Hematopoietic multipotent progenitor cell treated with erythropoietin and hydrocortisone succinate and interleukin-3 and kit ligand, for 8 days (in vitro differentiated cells): ENCODE measurements at places on chromosomes 12 and 14.

DNA sequence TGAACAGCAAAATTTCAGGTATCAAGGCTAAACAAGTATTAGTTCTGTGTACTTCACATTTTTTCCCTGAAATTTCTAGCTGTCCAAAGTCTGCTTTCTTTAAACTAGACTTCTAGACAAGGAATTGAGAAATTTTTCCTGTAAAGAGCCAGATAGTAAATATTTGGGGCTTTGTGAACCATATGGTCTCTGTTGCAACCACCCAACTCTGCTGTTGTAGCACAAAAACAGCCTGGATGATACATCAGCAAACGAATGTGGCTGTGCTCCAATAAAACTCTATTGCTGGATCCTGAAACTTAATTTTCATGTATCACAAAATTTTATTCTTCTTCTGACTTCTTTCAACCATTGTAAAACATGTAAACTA lies 96.0 kb upstream of the SLC38A4 start:
- no peak for DNase-seq

- no peak for DNase-seq
Observed at GRCh38 chr14:102945346-102946130, 23.1 kb downstream of the AMN start.

DNA sequence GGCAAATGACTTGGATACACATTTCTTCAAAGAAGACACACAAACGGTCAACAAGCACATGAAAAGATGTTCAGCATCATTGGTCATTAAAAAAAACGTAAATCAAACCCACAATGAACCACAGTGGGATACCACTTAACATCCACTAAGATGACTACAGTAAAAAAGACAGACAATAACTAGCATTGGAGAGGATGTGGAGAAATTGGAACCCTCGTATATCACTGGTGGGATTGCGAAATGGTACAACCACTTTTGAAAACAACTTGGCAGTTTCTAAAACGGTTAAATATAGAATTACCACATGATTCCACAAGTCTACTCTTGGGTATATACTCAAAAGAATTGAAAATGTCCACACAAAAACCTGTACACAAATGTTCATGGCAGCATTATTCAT lies 25.2 kb upstream of the PPFIBP1 start:
- DNase-seq = no peak

DNA sequence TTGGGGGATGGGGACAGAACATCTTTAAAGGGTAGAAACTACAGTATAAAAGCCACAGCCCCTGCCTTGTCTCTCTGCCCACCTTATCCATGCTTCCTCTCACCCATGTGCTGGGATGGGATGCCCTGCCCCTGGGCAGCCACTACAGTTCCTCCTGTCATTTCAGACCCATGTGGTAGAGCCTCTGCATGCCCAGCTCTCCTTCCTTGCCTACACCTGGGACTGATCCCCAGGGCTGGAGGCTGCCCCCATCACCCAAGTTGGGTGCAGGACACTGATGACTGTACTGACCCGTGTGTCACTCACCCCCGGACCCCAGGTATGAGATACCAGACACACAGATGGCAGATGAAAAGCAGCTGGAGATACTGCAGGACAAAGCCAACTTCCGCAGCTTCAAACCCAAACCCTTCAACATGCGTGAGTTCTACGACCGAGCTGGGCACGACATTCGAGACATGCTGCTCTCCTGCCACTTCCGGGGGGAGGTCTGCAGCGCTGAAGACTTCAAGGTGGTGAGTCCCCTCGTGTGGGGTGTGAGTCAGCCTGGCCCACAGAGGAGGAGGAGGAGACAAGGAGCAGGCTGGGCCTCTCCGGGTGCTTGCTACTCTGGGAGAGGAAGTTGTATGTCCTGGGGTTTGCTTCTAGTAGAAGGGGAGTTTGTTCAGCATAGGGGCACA lies 2.2 kb downstream of the ASIC1 start:
- DNase-seq = no peak

- no peak for DNase-seq
Observed at GRCh38 chr12:94930216-94930654, 73.3 kb downstream of the NDUFA12 start.

GRCh38 chr12:6198985-6199530 lies 1.1 kb upstream of the CD9 start:
- DNase-seq = no peak

- no peak for DNase-seq
Observed at GRCh38 chr12:55771736-55772135, 28.8 kb downstream of the GDF11 start.

DNA sequence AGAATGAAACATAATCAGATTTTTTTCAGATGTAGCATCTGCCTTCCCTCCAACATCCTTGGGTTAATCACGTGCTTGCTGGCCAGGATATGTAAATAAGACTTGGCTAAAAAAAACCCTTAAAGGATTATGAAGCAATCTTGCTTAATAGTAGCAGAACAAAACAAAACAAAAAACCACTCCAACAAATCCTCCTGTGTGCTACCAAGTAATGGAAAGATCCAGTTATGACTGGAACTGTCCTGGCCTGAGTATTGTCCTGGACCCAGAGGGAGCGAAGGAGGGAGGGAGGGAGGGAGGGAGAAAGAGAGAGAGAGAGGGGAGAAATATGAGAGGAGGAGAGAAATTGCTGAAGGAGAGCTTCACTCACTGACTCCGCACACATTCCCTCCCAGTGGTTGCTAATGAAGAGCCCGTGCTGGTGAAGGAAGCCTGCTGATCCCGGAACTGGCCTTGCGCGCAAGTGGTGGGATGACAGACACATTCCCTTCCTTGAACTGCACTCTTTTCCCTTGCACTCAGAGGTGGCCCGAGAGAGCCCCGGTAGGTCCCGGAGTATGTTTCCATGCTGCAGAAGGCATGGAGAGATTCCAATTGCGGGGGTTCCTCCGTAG lies 57.2 kb downstream of the HMGA2 start:
- peak; percentile 39 for DNase-seq

DNA sequence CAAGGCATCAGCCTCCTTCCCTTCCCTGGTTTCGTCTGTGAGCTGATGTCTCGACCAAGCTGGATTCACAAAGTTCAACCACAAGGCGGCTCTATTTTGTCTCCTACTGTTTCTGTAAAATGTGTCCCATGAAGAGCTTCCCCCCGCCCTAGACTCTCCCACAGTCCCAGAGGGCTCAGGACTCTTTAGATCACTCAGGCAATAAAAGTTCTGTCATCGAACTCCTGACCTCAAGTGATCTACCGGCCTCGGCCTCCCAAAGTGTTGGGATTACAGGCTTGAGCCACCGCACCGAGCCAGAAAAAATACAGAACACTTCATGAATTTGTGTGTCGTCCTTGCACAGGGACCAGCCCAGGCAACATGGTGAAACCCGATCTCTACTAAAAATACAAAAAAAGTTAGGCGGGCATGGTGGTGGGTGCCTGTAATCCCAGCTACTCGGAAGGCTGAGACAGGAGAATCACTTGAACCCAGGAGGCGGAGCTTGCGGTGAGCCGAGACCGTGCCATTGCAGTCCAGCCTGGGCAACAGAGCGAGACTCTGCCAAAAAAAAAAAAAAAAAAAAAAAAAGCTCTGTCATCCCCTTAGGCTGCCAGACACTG lies 149.4 kb downstream of the BCL11B start:
- DNase-seq = no peak

DNA sequence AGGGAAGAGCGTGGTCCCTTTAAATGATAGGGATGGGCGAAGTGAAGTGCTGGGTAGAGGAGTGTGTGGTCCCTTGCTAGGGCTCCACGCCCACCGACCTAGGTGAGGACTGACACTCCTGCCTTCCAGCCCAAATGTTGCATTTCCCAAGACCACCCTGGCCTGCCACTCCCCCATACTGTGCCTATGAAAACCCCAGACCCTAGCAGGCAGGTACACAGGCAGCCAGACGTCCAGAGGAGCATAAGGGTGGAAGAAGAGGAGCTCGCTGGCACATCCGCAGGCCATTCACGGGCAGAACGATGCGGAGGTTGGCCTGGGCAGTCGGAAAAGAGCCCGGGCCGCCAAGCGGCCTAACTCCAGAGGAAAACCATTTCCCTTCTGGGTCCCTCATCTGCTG lies 817 bp upstream of the IPO8 start:
- no peak for DNase-seq

- peak; percentile 56 for DNase-seq
Observed at GRCh38 chr12:52740584-52740983, 36.6 kb downstream of the KRT76 start.

GRCh38 chr14:67778792-67779191 lies 37.6 kb downstream of the ZFYVE26 start:
- DNase-seq = no peak

GRCh38 chr12:38998887-38999482 lies 93.6 kb upstream of the CPNE8 start:
- DNase-seq = no peak

- no peak for DNase-seq
Observed at GRCh38 chr14:75568791-75569190, 9.6 kb upstream of the FLVCR2 start.

- no peak for DNase-seq
Observed at GRCh38 chr12:130881046-130881445, 9.2 kb downstream of the RAN start.

DNA sequence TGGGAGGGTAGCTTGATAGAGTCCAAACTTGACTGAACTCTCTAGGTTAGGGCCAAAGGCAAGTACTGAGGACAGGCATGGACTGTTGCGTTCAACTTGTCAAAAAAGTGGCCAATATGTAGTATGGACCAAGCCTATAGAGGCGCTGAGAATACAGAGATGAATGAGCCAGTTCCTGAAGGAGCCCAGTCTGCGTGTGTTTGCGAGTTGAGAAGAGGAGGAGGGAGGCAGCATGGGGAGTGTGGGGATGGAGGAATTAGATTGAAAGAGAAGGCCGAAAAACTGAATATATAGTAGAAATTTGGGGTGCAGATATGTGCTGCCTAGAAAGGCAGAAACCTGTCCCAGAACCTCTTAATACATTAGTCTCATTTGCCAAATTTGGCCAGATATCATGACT lies 412.4 kb downstream of the PCNX1 start:
- peak; percentile 52 for DNase-seq
